ENCODE measurements at places on chromosomes 2 and 18.

DNA sequence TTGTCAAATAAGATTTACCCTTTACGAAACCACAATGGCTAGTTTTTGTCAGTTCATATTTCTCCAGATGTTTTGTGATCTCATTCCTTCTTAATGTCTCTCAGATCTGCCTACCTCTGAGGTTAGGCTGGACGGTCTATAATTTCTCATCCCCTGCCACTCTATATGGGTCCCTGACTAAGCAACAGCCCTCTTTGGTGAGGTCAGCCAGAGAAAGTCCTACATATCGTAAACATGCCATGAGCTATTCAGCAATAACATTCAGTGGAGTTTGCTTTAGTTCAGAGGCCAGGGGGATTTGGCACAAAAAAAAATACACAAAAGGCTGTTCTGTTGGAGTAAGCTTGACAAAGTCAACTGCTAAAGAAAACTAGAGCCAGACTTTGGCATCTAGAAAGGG lies 192.1 kb upstream of the NCKAP5 start:
- no peak for DNase-seq

DNA sequence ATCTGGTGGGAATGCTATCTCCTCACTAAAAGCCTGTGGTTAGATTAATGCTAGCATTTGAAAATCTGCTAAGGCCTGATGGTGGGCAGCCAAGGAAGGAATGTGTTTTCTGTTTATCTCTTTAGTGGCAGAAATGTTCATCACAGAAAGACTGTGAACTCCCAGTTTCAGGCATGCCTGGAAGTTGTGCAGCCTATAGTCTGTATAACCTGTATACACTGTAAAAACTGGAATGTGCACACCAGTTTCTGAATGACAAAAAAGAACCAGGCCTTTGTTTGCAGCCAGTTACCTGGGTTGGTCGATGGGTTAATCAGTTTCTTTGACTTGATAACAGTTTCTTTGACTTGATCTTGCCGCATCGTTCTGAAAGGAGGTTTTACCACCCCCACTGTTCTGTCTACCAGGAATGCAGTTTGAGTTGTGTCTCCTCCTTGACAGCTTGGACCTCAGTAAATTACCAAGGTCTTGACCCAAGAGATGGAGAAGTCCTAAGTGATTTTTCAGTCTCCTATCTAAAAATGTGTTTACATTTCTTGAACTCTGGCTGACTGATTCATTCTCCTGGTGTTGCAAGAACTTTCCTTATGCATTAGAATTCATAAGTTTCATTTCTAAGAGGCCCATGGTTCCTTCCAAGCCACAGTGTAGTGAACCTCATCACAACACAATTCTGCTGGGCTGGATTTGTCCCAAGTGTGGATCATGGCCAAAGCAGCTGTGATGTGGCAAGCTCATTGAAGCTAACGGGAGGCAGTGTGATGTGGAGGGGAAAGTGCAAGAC lies 62.2 kb downstream of the KIAA2012 start:
- DNase-seq = no peak

DNA sequence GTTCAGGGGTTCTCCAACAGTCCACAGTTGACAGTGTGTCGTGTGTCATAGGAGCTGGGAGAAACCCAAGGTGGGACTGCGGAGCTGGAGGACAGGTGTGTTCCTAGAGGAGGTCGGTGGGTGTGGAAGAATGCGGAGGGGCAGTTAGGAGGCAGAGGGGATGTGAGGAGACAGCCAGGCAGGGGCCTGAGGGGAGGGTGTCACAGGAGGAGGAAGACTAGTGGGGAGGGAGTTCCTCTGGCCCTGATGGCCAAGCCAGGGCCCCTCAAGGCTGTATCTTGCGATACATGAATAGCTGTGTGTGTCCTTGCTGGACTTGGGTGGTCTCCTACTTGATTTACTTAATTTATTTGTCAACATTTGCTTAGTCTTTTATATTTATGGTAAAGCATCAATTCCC lies 519.6 kb upstream of the HS6ST1 start:
- DNase-seq = no peak

- DNase-seq = no peak
Observed at GRCh38 chr2:46335391-46336282, 38.4 kb downstream of the EPAS1 start.

DNA sequence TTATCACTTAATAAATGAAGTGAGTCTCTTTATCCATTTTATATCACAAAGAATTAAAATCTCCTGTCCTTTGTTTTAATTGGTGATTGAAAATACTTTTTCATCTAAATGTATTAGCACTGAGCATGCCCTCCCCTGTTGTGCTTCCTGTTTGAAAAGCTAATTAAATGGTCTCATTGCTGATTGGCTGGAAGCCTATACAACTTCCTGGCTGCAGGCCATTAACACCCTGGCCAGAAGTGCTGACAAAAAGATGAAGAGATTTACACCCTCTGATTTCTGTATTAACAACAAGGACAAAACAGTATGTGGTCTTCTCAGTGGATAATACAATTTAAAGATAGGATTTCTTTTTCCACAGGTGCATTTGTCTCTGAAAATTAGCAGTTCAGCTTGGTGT lies 548.0 kb downstream of the DCC start:
- DNase-seq = no peak

Data from T-cell (primary cell).